Mucosa of gallbladder (tissue), 1 donor: ENCODE measurements at places on chromosomes 4 and X. TPM values are rescaled to one million over a fixed set of nuclear protein-coding genes. Genes with fewer than 3 reads are reported as not detected.

Gene MSX1
- 1.2 TPM for total RNA-seq

Gene EFNB1
- total RNA-seq, result 134 TPM

Gene TMPRSS11F
- total RNA-seq, result not detected

Gene TCEAL5
- total RNA-seq, result 0.17 TPM

Gene RIPPLY1
- not detected for total RNA-seq

Gene ARL9
- 0.43 TPM for total RNA-seq
